ENCODE measurements at places on chromosomes 3 and 15.

- DNase-seq, result no peak
Observed at GRCh38 chr3:138726946-138727730, 107.6 kb downstream of the PIK3CB start.

DNA sequence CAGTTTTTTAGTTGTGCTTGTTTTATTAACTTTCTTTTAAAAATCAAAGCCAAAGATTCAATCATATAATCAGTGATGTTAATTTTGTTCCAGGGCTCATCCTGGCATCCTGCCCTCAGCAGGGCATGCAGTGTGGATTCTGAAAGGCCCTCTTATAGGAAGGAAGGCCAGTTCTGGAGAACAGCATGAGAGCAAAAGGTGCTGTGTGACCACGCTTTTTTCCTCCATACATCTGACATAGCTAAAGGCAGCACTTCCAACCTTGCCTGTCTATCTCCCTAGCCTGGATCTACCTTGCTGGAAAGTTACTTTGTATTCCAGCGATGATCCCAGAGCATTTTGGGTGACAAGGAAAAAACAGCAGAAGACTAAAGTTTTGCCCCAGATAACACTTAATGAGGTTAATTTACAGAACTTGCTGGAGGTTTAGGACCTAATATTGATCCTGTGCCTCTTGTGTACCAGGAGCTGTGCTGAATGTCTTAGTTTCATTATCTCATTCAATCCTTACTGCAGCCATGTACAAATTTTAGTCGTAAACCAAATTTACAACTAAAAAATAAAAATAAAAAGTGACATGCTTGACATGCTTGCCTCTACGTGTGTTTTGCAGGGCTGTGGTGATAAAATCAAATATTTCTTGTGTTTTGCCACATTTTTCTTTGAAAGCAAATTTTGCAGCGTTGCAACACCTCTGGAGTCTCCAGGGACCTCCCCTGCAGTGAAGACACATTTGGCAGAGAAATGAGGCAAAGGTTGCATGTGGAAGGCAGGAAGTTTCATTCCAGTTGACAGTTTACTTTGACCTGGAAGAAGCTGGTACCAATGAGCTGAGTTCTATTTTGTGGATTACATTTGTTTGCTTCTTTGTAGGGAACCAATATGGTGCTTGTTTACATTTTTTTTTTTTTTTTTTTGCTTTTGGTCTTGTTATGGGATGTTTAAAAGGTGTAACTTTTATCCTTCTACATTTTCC lies 13.2 kb downstream of the IL1RAP start:
- DNase-seq, result no peak

GRCh38 chr3:135366816-135367215 lies 571.8 kb downstream of the EPHB1 start:
- no peak for DNase-seq

- DNase-seq, result no peak
Observed at GRCh38 chr3:10986592-10986991, 6.0 kb upstream of the SLC6A1 start.

DNA sequence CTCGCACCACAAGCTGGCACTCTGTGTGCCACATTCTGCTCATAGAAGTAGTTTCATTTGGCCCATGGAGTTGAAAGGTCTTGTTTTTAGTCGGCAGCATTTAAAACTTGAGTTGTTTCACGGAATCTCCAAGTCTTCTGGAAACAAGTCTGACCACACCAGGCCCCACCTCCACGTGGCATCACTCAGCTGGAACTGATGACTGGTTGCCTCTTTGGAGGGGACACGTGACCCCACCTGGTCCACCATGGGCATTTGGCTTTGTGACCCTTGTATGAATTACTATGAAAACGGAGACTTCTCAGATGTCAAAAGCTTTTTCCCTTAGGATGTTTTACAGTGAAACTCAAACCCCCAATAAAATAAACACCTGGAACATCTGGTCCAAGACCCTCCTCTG lies 74.9 kb downstream of the NTRK3 start:
- DNase-seq, result no peak

DNA sequence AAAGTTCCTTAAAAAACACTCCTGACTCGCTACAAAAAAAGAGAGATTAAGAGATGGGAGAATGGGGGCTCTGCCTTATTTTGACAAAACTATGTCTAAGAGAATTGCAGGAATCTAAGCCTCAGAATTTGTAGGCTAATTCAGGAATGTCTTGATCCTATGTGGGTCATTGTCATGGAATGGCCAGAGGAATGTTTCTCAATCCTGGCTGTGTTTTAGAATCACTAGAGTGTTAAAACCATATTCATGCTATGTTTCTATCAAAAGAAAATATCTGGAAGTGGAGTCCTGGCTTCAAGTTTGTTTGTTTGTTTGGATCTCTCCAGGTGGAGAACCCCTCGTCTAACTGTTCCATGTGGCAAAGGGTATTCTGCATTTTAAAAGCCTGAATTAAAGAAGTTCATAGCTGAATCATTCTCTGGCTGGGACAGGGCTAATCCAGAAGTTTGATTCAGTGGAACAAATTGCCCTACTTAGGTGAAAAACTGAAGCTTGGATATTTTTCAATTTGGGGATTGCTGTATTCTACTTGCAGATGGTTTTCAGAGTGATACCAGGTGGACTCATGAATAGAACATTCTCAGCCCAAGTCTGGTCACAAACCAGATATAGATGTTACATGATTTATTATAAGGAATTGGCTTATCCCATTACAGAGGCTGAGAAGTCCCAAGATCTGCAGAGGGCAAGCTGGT lies 28.2 kb downstream of the GJD2 start:
- no peak for DNase-seq

DNA sequence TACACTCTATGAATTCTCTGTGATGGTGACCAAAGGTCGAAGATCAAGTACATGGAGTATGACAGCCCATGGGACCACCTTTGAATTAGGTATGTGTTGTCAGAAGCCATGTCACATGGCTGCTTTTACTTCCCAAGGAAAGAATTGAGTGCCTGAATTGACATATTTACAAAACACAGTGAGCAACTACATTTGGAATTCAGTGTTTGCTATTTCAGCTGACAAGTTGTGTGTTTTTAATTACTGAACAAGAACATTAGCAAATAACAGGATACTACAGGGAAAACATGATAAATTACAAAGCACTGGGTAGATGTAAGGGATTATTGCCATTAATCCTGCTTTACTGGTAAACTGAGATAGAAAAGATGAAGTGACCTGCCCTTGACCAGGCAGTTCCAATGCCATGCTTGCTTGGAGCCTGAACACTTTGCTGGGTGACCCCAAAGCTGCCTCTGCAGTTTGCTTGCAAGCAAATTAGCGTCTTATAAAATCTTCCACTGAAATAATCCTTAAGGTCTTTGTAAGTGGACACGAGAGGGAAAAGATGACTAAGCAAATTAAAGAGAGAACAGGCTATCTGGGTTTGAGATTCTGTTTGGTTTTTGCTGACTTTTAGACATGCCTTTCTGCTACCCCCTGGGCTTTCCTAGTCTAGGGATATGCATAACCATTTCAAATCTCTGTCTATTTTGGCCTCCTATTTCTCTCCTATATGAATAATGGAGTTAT lies 98.2 kb downstream of the HCN4 start:
- DNase-seq, result no peak

- no peak for DNase-seq
Observed at GRCh38 chr3:62228467-62228866, 144.9 kb downstream of the FEZF2 start.

DNA sequence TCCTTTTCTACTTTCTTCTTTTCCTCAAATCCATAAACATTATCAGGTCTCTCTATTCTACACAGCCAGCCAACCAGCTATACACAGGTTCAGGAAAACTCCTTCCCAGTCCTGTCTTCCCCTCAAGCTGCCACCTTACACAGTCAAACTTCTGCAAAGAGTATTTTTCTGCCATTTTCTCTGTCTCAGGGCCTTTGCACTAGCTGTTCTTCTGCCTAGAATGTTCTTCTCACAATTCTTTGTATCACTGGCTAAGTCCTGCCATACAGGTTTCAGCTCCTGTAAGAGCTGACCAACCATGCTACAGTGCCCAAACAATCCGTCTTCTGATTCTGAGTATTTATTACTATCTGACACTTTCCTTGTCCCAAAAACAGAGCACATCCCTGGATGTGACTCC lies 278.3 kb upstream of the ICE2 start:
- DNase-seq, result no peak

GRCh38 chr3:185207931-185208746 lies 45.7 kb downstream of the EHHADH start:
- DNase-seq, result no peak

DNA sequence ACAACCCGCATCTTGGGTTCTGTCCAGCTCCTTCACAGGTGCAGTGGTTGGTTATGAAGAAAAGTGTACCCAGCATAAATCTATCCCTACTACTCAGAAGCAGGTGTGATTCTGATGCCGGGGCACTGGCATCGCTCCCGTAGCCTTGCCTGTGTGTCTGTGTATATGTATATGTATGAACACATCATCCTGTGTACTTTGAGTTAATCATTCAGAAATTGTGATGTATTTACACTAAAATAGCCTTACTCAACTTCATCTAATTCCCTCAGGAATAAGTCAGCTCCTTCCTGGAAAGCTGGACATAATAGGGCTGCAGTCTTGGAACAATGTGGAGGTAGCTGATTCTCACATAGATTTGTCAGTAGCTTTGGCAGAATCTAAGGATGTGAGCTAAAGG lies 6.7 kb upstream of the ZBED2 start:
- no peak for DNase-seq

- DNase-seq, result no peak
Observed at GRCh38 chr3:51954105-51954504, 1.1 kb upstream of the GPR62 start.

DNA sequence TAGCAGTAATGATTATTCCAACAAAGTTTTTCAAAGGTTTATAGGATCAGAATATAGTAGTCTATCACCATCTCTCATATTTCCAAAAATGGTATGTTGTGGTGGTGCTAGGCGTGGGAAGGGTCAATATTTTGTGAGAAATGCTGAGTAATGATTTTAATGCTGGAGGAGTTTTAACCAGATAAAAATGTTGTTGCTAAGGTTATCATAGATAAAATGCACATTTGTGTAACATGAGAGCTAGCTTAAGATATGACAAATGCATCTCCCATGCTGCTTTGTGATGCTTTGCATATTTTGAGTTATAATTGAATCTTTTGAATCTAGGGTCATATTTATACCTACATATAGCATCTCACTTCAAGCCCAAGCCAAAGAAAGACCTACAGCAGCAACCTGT lies 103.9 kb upstream of the ROBO1 start:
- no peak for DNase-seq

DNA sequence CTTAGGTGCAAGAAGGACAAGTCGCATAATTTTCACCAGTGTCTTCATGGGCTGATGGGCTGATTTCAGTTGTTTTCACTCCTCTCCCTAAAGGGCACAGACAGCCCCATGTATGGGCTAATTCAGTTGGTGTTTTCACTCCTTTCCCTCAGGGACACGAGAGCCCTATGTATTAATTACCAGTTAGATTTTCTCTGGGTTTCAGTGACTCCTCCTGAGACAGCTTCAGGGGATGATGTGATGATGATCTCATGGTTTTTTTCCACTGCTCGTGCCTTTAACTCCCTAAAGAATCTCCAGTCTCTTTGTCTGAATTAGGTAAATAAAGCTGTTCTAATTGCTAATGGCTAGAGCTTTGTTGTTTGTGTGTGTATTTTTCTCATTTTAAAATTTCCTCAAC lies 9.9 kb downstream of the RAMAC start:
- no peak for DNase-seq

GRCh38 chr3:95655363-95655986 lies 1158.9 kb upstream of the EPHA6 start:
- no peak for DNase-seq

- DNase-seq, result no peak
Observed at GRCh38 chr15:67296188-67296587, 41.6 kb downstream of the IQCH start.

- no peak for DNase-seq
Observed at GRCh38 chr15:74420193-74420905, 13.4 kb downstream of the SEMA7A start.

DNA sequence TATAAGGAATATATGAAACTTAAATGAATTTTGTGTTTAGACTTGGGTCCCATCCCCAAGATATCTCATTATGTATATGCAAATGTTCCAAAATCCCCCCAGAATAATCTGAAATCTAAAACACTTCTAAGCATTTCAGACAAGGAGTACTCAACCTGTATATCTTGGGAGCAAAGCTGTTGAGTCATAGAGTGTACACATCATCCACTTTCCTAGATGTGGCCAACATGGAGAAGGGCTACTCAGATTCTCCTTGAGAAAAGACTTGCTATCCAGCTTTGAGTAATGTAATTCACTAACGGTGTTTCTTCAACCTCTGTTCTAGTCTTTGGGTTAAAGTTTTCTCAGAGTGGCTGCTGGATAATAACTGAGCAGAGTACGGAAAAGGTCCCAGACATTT lies 215.5 kb upstream of the POU1F1 start:
- no peak for DNase-seq

- no peak for DNase-seq
Observed at GRCh38 chr3:116276675-116277074, 168.6 kb downstream of the LSAMP start.

DNA sequence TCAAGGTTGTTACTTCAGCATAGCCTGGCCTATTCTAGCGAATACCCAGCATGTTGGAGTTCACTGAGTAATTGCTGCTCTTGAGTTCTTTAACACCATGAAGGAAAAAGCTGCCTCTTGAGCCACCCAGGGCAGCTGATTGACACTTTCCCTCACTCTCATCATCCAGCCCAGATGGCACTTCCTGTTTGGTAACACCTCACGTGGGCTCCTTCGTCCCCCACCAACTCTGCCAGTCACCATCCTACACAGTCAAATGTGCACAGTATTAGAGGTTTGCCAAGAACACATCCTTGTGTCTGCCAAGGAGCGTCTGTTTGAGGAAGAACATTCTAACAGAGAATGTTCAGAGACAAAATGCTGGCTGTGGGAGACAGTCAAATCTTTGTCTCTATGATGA lies 266.3 kb downstream of the RPLP1 start:
- no peak for DNase-seq

- DNase-seq, result no peak
Observed at GRCh38 chr15:40219801-40220200, 19.1 kb upstream of the PAK6 start.

GRCh38 chr3:34419801-34420200 lies 621.4 kb downstream of the PDCD6IP start:
- no peak for DNase-seq

- no peak for DNase-seq
Observed at GRCh38 chr15:51706926-51707608, 25.8 kb downstream of the SCG3 start.

GRCh38 chr3:172203522-172204258 lies 164.3 kb downstream of the FNDC3B start:
- DNase-seq, result no peak

DNA sequence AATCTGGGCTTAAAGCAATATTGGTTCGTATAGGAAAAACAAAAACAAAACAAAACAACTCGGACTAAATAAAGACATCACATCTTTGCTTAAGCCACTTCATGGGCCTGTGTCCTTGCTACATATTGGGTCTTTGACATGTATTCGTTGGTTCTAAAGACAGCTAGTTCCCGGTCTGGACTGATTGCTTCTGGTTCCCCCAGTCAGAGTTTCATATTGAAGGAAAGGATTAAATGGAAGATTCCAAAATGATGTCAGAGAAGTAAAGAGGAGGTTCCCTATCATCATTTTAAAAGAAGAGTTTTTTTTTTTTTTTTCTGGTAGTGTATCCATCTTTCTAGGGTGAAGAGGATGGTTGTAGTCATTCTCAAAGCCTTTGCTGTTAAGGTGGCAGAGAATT lies 2.3 kb downstream of the OXSR1 start:
- no peak for DNase-seq
